ENCODE measurements at places on chromosomes 12 and 14.

GRCh38 chr14:95460647-95461478, 55.6 kb downstream of the SYNE3 start:
- no peak for DNase-seq

- peak; percentile 63 for DNase-seq
Measured at GRCh38 chr12:53751336-53752191, at the start of gene CISTR. CISTR (minus strand) TSS chr12:53751979.

DNA sequence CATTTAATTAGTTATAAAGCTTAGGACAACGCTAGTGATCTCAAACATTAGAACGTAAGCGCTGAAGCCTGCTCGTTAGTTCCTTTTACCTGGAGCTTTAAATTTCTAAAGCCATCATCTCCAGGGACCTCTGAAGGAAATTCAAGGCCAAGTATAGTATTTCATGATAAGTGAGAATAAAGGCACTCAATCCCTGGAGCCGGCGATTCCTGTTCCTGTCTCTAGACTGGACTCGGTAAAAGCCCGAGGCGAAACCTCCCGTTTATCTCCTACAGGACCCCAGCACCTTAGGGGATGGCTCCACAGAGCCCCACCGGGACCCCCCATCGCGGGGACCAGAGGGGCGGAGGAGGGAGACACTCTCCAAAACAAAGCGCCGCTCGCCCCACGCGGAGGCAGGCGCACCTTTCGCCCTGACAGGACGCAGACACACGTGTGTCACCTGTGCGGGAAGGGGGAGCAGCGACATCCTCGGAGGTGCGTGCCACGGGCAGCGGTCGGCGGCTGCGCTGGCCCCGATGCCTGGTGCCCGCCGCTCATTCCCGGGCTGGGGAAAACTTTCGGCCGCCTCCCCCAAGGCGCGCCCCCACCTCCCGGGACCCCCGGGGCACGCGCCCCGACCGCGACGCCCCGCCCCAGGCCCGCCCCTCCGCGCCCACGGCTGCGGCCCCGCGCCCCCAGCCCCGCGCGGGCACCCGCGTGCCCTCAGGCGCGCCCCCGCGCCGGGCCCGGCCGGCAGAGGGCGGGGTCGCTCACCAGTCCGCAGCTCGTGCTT, 678 bp downstream of the RPS6KA5 start:
- peak; percentile 66 for DNase-seq

GRCh38 chr12:70091021-70091521, 152.2 kb upstream of the CNOT2 start:
- no peak for DNase-seq

Measured in CD8-positive, alpha-beta memory T cell (primary cell).